Brain microvascular endothelial cell (primary cell): ENCODE measurements at places on chromosomes 6 and 20.

DNA sequence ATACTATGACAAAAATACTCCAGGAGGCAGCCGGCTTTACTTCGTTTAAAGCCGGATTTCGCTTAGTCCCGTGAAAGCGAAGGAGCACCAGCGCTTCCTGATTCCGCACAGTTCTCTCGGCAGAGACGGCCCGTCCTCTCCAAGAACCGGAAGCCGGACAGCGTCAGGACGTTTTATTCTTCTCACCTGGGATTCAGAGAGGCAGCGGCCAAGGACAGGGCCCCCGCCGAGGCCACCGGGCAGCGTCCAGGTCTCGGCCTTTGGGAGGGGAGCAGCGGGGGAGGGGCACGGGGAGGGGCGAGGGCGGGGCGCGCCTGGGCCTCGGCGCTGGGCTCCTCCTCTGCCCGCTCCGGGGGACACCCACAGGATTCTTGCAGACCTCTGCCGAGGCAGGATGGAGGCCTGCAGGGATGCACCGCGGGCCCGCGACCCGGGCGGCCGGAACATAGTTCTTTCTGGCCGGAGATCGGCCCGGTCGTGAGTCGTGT is 2.8 kb upstream of the DIDO1 start:
- peak; percentile 33 for DNase-seq

DNA sequence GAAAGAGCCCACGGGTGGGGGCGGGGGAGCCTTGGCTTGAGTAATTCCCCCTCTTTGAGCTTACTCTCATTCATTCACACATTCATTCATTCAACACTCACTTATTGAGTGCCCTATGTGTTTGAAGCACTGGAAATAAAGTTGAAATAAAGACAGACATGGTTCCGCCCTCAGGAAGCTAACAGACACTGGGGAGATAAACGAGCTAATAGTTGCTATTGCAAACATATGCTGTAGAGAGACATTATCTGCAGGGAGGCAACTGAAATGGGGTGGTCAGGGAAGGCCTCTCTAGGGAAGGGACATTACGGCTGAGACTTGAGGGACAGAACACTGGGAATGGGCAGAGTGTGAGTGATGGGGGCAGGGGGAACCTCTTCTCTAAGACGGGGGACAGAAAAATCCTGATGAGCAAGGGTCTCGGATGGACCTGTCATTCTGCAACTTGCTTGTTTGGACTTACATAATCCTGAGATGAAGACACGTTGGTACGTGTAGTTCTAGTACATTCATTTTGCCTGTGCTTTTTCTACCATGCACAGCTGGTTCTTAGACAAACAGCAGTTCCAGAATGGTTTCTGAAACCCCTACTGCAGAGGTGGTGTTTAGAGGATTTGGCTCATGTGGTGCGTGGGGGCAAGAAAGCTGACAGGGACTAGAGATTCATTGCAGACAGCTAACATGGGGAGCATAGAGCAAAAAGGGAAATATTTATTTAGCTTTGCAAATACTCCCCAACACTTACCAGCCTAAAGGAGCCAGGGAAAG is 71.1 kb upstream of the BLCAP start:
- DNase-seq, result no peak

- DNase-seq, result no peak
These were observed 1.1 kb upstream of the OVOL2 start for GRCh38 chr20:18058661-18059467.

- no peak for DNase-seq
These were observed 77.9 kb downstream of the TMEM242 start for GRCh38 chr6:157245436-157245835.

DNA sequence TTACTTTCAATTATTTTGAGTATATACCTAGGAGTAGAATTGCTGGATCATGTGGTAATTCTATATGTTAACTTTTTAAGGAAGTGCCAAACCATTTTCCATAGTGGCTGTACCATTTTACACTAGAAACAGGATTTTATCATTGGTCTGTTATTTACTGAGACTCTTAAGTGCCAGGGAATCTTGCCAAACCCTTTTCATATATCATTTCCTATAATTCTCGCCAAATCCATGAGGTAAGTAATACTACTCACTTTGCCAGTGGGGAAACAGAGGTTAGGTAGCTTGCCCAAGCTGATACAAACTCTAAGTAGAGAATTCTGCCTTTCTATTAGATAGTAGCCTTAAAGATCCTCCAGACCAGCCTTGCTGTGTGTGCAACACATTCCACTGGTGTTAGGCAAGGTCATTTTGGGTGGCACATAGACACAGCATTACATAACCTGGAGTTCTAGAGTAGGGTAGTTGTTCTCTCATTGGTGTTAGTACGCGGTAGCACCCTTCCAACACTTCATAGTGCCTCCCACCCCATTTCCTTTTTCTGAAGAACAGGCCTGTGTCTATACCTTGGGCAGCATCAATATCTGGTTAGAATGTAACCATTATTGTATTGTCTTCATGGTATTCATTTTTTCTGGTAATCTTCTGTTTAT is 65.5 kb downstream of the ARID1B start:
- no peak for DNase-seq

DNA sequence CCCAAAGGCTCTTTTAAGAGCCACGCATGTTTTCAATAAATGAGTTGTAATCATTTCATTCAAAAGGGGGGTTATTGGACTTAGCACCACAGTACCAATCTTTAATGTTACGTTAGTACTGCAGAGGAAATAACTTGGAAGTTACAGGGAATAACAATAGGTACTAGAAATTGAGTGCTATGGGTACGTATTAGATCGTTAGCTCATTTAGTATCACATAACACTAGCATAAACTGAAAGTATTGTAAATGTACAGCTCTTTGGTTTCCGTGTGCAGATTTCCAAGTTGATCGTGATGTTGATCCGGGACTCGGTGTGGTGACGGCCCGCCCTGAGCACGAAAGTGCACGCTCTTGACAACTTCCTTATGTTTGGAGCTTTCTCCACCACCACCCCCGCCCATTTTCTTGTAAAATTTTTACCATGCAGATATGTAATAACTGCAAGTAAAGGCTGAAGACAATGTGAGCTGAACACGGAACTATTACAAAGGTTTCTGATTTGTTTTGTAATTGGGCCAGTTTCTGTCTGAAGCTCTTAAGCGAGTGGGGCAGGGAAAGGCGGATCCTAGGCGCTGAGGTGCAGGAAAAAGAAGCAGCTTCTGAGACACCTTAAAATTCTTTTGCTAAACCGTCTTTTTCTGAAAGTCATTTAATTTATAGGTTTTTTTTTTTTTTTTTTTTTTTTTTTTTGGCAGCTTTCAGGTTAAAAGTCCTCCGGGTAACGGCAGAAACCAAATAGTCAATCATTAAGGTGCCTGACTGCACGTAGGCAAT is 71.5 kb downstream of the HFE start:
- peak; percentile 43 for DNase-seq

DNA sequence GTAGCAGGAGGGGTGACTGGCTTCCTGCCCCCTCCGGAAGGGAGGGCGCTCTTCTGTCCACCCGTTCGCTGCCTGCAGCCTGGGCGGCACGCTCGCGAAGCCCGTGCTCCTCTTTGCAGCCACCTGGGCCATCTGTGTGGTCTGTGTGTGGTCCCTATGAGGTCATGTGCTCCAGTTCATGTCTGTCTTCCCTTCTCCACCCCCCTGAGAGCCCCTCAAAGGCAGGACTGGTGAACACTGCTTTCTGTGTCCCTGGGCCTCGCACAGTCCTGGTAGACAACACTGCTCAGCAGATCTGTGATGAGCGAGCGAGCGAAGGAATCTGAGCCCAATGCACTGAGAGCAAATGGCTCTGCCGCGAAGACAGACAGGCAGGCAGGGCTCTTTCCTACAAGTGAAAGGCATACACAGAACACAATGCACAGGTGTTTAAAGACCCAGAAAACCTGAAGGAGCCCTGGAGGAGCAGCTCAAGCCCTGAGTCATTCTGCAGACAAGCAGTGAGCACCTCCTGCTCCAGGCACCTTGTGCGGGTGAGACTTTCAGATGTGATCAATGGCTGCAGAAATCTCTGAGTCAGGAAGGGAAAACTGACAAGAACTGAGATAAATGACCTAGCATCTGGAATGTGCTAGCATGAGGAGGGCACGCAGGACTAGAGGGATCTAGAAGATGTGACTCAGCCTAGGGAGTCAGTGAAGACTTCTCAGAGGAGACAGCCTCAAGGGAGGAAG is 27.1 kb downstream of the PPP1R3G start:
- peak; percentile 67 for DNase-seq

DNA sequence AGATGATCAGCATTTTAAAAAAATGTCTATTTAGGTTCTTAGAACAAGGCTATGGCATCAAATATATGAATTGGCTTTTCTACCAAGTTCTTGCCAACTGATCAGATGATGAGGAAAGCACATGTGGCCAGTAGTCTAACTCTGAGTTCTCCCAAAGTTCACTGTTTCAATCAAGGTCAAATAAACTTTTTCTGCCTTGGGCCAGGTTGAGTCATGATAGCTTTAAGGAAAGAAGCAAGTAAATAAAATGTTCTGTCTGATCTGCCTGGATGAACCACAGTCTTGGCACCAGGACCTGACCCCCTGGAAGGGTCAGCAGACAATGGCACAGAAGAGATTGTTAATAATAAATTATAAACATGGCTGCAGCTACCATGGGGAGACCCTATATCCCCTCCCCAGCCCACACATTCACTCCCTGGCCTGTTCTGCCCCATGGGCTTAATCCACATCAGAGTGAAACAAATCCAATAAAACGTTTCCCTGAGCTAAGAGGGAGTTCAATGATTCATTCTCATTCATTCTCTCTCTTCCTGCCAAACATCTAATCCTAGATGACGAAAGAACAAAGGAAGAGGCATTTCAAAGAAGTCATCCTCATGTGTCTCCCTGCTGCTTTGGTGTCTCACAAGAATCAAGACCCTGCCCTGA is 661.6 kb downstream of the DHX35 start:
- no peak for DNase-seq
